WTC11 (cell line): ENCODE measurements at places on chromosomes 3 and 15. TPM values are rescaled to one million over a fixed set of nuclear protein-coding genes. Genes with fewer than 3 reads are reported as not detected.

Gene ANKRD34C
- total RNA-seq = not detected in 3 replicates

Gene HTR3E
- total RNA-seq = not detected in 3 replicates

Gene DUOXA2
- total RNA-seq = 0.11 TPM in 1 of 3 replicates, not detected in the others

Gene NRROS
- total RNA-seq = 3.1 to 5.1 TPM (median 4.9 TPM) in 3 replicates

Gene VEPH1
- 9.2 to 10.8 TPM (median 10.1 TPM) in 3 replicates for total RNA-seq

GRCh38 chr15:55791551-55792400 is 48.8 kb upstream of the PRTG start:
- H3K27me3 ChIP-seq = peaks cover 3% of the 10 kb centered on the region
- peaks cover 12% of the 10 kb centered on the region for H3K4me1 ChIP-seq
- H3K36me3 ChIP-seq = peaks cover 15% of the 10 kb centered on the region
- no peak for DNase-seq
- no peak overlapping the region for H3K4me3 ChIP-seq
- H3K27ac ChIP-seq = no peak overlapping the region

DNA sequence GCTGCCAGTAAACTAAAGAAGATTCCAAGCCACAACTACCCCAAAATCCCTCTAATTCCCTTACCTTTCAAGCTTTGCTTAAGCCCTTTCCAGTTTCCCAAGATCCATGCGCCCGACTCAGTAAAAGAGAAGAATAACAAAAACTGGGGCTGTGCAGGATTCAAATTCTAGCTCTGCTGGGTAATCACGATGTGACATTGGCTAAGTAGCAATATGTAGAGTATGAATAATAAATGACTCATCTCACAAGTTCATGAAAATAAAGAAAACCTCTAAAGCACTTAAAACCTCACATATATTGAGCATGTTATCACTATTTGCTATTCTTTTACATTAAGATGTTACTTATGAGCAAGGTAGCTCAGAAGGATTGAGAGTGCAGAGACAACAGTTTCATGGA is 522.2 kb upstream of the ZNF717 start:
- H3K36me3 ChIP-seq = no peaks in the 10 kb centered on the region
- no peak overlapping the region for H3K27ac ChIP-seq
- no peak for DNase-seq
- H3K4me1 ChIP-seq = peaks cover 11% of the 10 kb centered on the region
- no peak overlapping the region for H3K4me3 ChIP-seq
- no peaks in the 10 kb centered on the region for H3K27me3 ChIP-seq

Gene HGD
- 0.39 to 1.5 TPM (median 0.44 TPM) in 3 replicates for total RNA-seq

Gene CELF6
- total RNA-seq = not detected in 3 replicates

- H3K27me3 ChIP-seq = peaks cover 8% of the 10 kb centered on the region; the same call in 1 of the 2 replicates
- H3K36me3 ChIP-seq = peaks cover 4% of the 10 kb centered on the region; the same call in 1 of the 2 replicates
- DNase-seq = no peak
- peaks cover 12% of the 10 kb centered on the region for H3K4me1 ChIP-seq
Measured at GRCh38 chr15:78414621-78415250, 23.3 kb upstream of the IREB2 start.

Gene MCTP2
- total RNA-seq = 7.3 to 7.4 TPM (median 7.4 TPM) in 3 replicates

Gene NANOGP8
- 1.9 to 2.1 TPM (median 1.9 TPM) in 3 replicates for total RNA-seq

DNA sequence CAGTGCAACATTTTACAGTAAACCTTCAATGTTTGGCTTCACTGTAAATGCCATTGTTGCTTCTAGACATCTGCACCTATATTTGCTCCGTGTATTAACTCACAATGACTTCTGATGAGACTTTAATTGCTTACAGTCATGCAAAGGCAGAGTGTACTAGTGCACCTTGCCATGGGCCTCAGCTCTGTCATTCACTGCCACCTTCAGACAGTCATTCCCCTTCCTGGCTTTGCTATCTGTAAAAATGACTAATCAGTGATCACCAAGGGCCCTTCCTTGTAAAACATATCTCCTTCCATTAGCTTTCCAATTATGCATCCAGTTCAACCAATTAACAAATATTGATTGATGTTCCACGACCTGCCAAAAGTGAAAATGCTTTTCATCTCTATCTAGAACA is 120.3 kb downstream of the ARRDC4 start:
- DNase-seq = no peak
- H3K27ac ChIP-seq = no peak overlapping the region
- no peaks in the 10 kb centered on the region for H3K36me3 ChIP-seq
- no peaks in the 10 kb centered on the region for H3K27me3 ChIP-seq

DNA sequence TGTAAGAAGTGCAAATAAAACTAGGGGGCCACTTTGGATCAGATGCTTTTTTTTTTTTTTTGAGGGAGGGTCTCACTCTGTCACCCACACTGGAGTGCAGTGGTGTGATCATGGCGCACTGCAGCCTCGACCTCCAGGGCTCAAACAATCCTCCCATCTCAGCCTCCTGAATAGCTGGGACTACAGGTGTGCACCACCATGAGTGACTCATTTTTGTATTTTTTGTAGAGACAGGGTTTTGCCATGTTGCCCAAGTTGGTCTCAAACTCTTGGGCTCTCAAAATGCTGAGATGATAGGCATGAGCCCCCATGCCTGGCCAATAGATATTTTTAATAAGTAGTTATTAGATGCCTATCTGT is 20.8 kb downstream of the CCR1 start:
- H3K27me3 ChIP-seq = no peaks in the 10 kb centered on the region
- no peak overlapping the region for H3K4me3 ChIP-seq
- H3K36me3 ChIP-seq = no peaks in the 10 kb centered on the region
- no peak for DNase-seq
- no peak overlapping the region for H3K27ac ChIP-seq

Gene CAMK1
- total RNA-seq = 3.1 to 6.6 TPM (median 5.9 TPM) in 3 replicates

- peaks cover 22% of the 10 kb centered on the region for H3K27me3 ChIP-seq
- peaks cover 16% of the 10 kb centered on the region for H3K36me3 ChIP-seq
- no peak for DNase-seq
- no peak overlapping the region for H3K27ac ChIP-seq
- no peaks in the 10 kb centered on the region for H3K4me1 ChIP-seq
Measured at GRCh38 chr3:3559786-3560185, 239.4 kb upstream of the LRRN1 start.

- peaks cover 40% of the 10 kb centered on the region for H3K4me1 ChIP-seq
- no peak for DNase-seq
- H3K27ac ChIP-seq = no peak overlapping the region; the same call in 1 of the 2 replicates
- no peak overlapping the region for H3K4me3 ChIP-seq
- peaks cover 6% of the 10 kb centered on the region for H3K36me3 ChIP-seq
- H3K27me3 ChIP-seq = no peaks in the 10 kb centered on the region
Measured at GRCh38 chr3:184937611-184938010, 125.6 kb downstream of the VPS8 start.

- H3K4me3 ChIP-seq = no peak overlapping the region
- no peaks in the 10 kb centered on the region for H3K36me3 ChIP-seq
- H3K4me1 ChIP-seq = no peaks in the 10 kb centered on the region
- no peak for DNase-seq
Measured at GRCh38 chr3:105950881-105951600, 82.2 kb upstream of the CBLB start.

DNA sequence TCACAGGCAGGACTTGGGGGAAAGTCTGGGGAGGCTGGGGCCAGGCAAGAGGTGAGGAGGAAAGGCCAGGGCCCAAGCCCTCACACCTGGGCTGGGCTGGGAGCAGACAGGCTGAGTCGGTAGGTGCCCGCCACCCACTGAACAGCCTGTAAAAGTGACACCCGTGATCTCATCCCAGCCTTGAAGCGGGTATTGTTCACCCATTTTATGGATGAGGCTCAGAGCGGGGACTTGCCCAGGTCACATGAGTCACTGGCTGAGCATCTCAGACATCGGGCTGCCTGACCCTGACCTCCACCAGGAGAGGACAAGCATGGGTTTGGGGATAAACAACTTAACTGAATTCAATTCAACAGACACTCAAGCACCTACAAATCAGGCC is 52.0 kb upstream of the CTSH start:
- H3K27me3 ChIP-seq = no peaks in the 10 kb centered on the region; the same call in 1 of the 2 replicates
- no peak overlapping the region for H3K4me3 ChIP-seq
- no peak overlapping the region for H3K27ac ChIP-seq
- no peaks in the 10 kb centered on the region for H3K36me3 ChIP-seq

Gene ICE2
- total RNA-seq = 76.9 to 84.3 TPM (median 77.5 TPM) in 3 replicates

GRCh38 chr3:167728632-167729323 is 5.9 kb downstream of the PDCD10 start:
- H3K36me3 ChIP-seq = no peaks in the 10 kb centered on the region
- no peak for DNase-seq

DNA sequence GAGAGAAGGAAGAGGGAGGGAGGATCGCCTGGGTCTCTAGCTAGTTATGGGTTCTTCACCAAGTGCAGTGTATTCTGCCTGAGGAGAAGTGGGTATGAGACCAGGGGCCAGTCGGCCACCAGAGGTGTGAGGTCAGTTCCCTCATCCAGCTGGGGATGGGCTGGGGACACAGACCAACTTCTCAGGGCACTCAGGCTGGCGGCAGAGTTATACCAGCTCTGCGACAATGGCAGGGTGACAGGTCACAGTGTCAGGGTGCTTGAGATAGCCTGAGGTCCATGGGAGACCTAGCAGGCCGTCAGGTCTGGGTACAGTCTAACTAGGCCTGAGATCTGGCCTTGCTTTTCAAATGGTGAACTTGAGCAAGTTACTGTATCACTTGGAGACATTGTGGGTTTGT is 31.4 kb upstream of the PLXNA1 start:
- no peaks in the 10 kb centered on the region for H3K36me3 ChIP-seq
- no peaks in the 10 kb centered on the region for H3K27me3 ChIP-seq
- no peaks in the 10 kb centered on the region for H3K4me1 ChIP-seq
- H3K4me3 ChIP-seq = no peak overlapping the region
- no peak overlapping the region for H3K27ac ChIP-seq
- DNase-seq = peak; percentile 1

DNA sequence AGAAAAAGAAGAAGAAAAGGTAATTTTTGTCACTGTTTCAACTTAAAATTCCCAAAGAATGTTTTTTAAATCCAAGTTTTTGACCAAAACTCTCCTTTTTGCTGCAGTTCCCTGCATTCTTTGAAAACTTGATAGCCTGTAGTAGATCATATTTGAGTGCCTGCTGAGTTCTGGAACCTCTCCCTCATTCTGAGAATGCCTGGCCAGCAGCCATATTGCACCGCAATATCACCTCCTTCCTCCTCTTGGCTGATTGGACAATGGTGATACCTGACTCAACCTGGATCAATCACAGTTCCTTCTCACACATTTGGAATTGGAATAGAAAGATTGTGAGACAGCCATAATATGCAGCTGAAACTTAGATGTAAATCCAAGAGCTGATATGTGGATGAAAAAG is 97.6 kb upstream of the GAP43 start:
- DNase-seq = no peak
- no peak overlapping the region for H3K27ac ChIP-seq
- H3K36me3 ChIP-seq = peaks cover 13% of the 10 kb centered on the region

Gene CYP8B1
- total RNA-seq = 0.13 to 0.18 TPM (median 0.16 TPM) in 3 replicates

DNA sequence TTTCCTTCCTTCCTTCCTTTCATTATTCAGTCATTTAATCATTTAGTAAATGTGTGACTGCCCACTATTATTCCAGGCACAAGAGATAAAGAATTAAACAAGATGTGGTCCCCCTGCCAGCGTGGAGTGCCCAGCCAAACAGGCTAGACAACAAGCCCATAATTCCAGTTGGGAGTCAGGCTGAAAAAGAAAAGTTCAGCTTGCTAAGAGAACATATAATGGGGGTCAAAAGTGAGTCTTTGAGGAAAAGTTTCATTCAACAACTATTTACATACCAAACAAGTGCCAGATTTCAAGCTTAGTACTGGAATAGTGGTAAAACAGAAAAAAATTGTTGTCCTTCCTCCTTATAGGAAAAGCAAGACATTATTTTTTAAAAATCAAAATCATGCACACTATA is 523.7 kb downstream of the TAFA4 start:
- no peak overlapping the region for H3K27ac ChIP-seq
- no peaks in the 10 kb centered on the region for H3K27me3 ChIP-seq

Gene CHCHD4
- 20.9 to 27.5 TPM (median 21.4 TPM) in 3 replicates for total RNA-seq

DNA sequence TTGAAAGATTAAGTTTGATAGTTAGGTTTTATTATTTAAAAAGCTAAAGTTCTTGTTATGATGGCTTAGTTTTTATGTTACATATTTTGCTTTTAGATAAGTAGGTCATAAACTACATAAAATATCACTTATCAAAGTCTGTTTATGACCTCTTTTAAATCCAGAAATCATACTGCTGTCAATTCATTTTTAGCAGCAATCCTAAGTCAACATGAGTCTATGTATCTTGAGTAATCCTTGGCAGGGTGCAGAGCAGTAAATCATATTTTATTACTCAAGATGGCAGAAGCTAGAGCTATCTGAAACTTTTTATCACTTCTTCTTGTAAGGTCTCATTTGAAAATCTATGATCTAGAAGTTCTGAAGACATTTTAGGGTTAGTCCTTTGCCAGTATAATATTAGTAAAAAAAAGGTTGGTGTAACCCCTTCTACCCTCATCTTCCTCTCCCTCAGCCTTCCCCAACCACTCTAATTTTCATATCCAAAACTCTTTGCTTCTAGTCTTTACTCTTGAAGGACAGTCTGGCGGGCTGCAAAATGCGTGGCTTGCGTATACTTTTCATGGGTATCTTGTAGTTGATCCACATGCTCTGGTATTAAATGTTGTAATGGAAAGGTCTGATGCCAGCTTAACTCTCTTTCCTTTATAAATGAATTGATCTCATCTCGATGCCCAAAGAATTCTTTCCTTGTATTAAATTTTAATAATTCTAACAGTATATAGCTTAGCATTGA is 134.0 kb upstream of the THRB start:
- no peak overlapping the region for H3K27ac ChIP-seq
- peaks cover 15% of the 10 kb centered on the region for H3K36me3 ChIP-seq
- no peak for DNase-seq
- no peaks in the 10 kb centered on the region for H3K27me3 ChIP-seq
- H3K4me3 ChIP-seq = no peak overlapping the region

Gene RTP3
- total RNA-seq = not detected in 3 replicates

Gene RPL22L1
- total RNA-seq = 120 to 169 TPM (median 125 TPM) in 3 replicates

DNA sequence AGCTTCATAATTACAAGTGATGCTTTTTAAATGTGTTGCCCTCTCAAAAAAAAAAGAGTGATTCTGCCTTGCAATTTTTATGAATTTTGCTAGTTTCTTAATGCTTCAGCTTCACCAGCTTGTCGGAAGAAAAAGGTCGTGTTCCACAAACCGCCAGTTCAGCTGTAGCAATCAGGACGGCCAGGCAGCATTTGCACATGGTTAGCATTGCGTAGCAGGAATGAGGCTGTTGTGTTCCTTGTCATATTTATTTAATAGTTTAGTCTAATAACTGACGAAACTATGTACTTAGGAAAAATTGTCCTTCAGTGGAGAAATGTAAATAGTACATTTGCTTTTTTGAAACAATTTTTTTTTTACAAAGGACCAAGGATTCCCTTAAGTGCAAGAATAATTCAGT is 64.9 kb upstream of the SELENOK start:
- H3K36me3 ChIP-seq = peaks cover 10% of the 10 kb centered on the region
- no peaks in the 10 kb centered on the region for H3K27me3 ChIP-seq
- no peak for DNase-seq
- no peak overlapping the region for H3K27ac ChIP-seq
- H3K4me1 ChIP-seq = no peaks in the 10 kb centered on the region

DNA sequence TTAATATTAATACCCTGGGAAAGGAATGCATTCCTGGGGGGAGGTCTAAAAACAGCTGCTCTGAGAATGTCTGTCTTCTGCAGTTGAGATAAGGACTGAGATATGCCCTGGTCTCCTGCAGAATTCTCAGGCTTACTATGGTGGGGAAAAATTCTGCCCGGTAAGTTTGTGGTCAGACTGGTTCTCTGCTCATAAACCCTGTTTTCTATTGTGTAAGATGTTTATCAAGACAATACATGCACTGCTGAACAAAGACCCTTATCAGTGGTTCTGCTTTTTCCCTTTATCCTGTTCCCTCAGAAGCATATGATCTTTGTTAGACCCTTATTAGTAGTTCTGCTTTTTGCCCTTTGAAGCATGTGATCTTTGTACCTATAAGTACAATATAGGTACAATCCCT is 494.6 kb downstream of the CNTN6 start:
- no peaks in the 10 kb centered on the region for H3K4me1 ChIP-seq
- no peak for DNase-seq
- H3K36me3 ChIP-seq = peaks cover 58% of the 10 kb centered on the region
- no peak overlapping the region for H3K27ac ChIP-seq
- peaks cover 3% of the 10 kb centered on the region for H3K27me3 ChIP-seq
- no peak overlapping the region for H3K4me3 ChIP-seq
